ENCODE measurements at places on chromosomes 12 and 14. TPM values are rescaled to one million over a fixed set of nuclear protein-coding genes. Genes with fewer than 3 reads are reported as not detected.
A peak's percentile ranks its signal among the peaks of the same experiment; 100 is the strongest.

- H3K4me3 ChIP-seq = no peak overlapping the region
- H3K4me1 ChIP-seq = peaks cover 10% of the 10 kb centered on the region
- no peaks in the 10 kb centered on the region for H3K36me3 ChIP-seq
- H3K27ac ChIP-seq = peak overlapping the region; percentile 36
Observed at GRCh38 chr12:80777587-80777986, 60.9 kb downstream of the MYF5 start.

DNA sequence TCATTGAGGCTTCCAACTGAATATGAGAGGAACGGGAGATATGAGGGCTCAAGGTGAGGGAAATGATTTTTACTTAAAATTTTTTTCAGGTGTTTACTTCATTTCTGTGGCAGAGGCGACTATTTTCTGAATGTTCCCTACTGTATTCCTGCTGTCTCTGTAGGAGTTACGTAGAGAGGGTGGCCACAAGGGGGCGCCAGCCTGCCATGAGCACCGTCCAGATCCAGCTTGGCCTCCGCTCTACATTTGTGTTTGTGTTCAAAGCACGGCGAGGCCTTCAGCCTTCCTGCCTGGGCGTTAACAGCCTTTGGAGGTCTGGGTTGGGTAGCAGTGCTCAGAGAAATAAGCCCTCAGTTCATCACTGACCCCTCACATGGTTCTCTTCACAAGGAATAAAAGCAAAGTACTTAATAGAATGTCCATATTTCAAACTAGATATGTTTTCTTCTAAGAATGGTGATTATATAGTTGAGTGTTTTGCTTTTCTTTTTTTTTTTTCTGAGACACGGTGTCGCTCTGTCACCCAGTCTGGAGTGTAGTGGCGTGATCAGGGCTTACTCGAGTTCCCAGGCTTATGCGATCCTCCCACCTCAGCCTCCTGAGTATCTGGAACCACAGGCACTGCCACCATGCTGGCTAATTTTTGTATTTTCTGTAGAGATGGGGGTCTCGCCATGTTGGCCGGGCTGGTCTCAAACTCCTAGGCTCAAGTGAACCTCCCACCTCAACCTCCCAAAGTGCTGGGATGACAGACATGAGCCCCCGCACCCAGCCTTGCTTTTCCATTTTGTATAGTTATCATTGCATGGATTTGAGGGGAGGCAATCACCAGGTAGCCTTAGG lies 22.3 kb downstream of the CKB start:
- no peaks in the 10 kb centered on the region for H3K4me1 ChIP-seq
- peak; percentile 96 for DNase-seq
- no peaks in the 10 kb centered on the region for H3K27me3 ChIP-seq
- H3K4me3 ChIP-seq = no peak overlapping the region
- H3K27ac ChIP-seq = peak overlapping the region; percentile 64

DNA sequence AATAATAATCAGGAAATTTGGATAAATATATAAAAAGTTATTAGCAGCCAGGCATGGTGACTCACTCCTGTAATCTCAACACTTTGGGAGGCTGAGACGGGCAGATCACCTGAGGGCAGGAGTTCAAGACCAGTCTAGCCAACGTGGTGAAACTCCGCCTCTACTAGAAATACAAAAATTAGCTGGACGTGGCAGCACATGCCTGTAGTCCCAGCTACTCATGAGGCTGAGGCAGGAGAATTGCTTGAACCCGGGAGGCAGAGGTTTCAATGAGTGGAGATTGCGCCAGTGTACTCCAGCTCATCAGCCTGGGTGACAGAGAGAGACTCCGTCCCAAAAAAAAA lies 64.5 kb downstream of the SYT1 start:
- DNase-seq = no peak
- H3K4me3 ChIP-seq = no peak overlapping the region
- no peak overlapping the region for H3K27ac ChIP-seq

DNA sequence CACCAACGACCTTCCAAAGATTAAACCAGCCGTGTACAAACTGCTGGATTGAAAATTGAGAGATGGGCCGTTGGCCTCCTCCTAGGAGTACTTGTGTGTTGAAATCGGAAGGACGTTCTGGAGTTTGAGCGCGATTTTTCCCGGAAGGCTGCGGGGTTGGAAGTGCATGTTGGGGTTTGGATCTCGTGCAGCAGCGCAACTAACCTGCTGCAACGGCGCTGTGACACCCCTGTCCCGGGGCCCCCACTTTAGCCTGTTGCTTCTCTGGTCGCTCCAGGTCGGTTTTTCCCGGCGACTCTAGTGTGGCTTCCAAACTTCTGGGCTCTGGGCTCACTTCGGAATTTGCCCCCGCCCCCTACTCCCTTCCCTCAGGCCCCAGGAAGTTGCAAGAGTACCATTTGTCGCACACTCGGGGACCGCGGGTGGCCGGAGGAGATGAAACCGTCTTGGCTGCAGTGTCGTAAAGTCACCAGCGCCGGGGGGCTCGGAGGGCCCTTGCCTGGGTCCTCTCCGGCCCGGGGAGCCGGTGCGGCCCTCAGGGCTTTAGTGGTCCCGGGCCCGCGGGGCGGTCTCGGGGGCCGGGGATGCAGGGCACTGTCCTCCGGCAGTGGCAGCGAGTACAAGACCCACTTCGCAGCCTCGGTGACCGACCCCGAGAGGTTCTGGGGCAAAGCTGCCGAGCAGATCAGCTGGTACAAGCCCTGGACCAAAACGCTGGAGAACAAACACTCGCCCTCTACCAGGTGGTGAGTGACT lies at the start of gene ACSS3:
TSS of gene ACSS3 (plus strand) at position 394 of the 756 bp plus-strand sequence. CDS start at position 436, 42 bp downstream.
- H3K4me3 ChIP-seq = peak within 1 kb of the TSS; percentile 49
- H3K4me1 ChIP-seq = no peaks in the 10 kb centered on the region
- DNase-seq = peak; percentile 74
- H3K27ac ChIP-seq = peak within 1 kb of the TSS; percentile 67
- no peaks in the 10 kb centered on the region for H3K36me3 ChIP-seq

- H3K36me3 ChIP-seq = no peaks in the 10 kb centered on the region
- H3K27me3 ChIP-seq = no peaks in the 10 kb centered on the region
- peak overlapping the region; percentile 80 for H3K4me3 ChIP-seq
- DNase-seq = no peak
Observed at GRCh38 chr12:46265734-46266133, 3.1 kb downstream of the SLC38A1 start.

DNA sequence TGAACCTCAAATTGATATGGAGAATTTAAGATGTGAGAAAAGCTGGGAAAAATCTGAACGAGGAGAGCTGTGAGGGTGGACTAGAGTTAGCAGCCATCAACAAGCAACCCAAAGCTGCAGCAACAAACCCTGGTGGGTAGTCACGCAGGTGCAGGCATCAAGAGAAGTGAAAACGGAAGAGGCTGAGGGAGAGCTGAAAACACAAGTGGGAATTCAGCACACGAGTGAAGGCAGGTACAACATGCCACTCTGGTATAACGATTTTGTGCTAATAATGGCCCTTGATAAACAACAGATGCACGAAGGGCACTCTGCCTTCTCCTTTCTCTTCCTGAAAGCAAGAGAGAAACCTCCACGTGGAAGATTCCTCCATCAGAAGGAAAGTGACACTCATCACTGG lies 11.5 kb downstream of the TCL1B start:
- no peak overlapping the region for H3K27ac ChIP-seq
- H3K4me1 ChIP-seq = no peaks in the 10 kb centered on the region
- H3K36me3 ChIP-seq = no peaks in the 10 kb centered on the region
- no peak for DNase-seq
- H3K27me3 ChIP-seq = no peaks in the 10 kb centered on the region

The OR4E2 gene
- not detected for total RNA-seq

The LHX5 gene
- not detected for total RNA-seq

The EEF1AKMT3 gene
- total RNA-seq = 11.2 TPM

The EFS gene
- 10.0 TPM for total RNA-seq

The CHD8 gene
- total RNA-seq = 42.4 TPM
